ENCODE measurements at places on chromosomes 4 and X. TPM values are rescaled to one million over a fixed set of nuclear protein-coding genes. Genes with fewer than 3 reads are reported as not detected.

MAGED4 gene
- polyA plus RNA-seq, result 3.1 TPM

SPANXD gene
- polyA plus RNA-seq, result not detected

ZNF330 gene
- polyA plus RNA-seq, result 18.1 TPM

PNMA3 gene
- polyA plus RNA-seq, result 0.28 TPM

GSX2 gene
- not detected for polyA plus RNA-seq

UGT2A1 gene
- not detected for polyA plus RNA-seq

PRRG3 gene
- 0.03 TPM for polyA plus RNA-seq

RASL11B gene
- polyA plus RNA-seq, result 0.42 TPM

Measured in adipose tissue (tissue), 3 donors.